NCI-H1048 (cell line): ENCODE measurements at places on chromosomes 1 and 21.

GRCh38 chr1:226980122-226980560 lies 40.0 kb downstream of the COQ8A start:
- no peak for DNase-seq

GRCh38 chr1:116664366-116664977 lies 3.1 kb downstream of the IGSF3 start:
- no peak for DNase-seq

DNA sequence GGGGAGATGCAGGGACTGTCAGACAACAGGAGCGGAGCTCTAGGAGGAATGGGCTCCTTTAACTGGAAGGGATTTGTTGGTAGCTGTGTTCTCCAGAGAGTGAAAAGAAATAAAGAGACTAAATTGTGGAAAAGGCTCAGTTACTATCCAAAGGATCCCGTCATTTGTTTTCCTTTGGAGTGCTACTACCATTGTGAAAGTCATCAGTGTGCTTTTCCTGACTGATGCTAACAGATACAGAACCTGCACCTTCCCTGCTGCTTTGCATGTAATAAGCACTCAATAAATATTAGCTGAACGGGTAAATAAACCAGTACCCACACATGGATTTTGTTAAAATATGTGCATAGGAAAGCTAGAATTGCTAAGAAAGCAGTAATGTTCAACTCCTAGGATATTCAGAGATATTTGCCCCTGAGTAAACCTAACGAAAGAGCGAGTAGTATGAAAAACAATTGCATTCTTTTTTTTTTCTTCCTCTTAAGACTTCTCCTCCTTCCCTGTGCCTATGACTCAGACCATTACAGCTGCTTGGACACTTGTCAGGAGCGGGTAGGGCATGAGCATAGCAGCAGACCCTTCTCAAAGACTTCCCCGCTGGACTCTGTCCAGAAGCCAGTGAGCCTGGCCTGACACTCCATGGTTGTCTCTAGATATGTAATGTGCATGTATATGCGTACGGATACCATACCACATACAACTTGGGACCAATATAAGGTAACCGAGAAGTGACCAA lies 41.7 kb downstream of the PTGFRN start:
- DNase-seq: no peak

- no peak for DNase-seq
Measured at GRCh38 chr21:42317826-42318746, 2.9 kb upstream of the TFF3 start.

DNA sequence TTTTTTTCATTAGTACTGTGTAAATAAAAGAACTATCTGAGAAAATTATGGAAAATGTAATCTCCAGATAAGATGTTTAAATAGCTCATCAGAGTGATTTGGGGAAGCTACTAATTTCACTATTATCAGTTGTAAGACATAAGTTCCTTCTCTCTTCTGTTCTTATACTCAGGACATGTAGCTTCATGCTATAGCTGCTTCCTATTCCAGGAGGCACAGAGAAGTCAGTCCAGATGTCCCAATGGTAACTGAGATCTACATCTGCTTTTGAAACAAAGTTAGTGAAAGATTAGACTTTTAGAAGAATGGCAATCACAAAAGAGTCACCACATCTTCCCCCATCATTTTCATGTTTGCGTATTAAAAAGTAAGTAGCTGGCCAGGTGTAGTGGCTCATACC lies 5.6 kb downstream of the MAP3K21 start:
- no peak for DNase-seq

DNA sequence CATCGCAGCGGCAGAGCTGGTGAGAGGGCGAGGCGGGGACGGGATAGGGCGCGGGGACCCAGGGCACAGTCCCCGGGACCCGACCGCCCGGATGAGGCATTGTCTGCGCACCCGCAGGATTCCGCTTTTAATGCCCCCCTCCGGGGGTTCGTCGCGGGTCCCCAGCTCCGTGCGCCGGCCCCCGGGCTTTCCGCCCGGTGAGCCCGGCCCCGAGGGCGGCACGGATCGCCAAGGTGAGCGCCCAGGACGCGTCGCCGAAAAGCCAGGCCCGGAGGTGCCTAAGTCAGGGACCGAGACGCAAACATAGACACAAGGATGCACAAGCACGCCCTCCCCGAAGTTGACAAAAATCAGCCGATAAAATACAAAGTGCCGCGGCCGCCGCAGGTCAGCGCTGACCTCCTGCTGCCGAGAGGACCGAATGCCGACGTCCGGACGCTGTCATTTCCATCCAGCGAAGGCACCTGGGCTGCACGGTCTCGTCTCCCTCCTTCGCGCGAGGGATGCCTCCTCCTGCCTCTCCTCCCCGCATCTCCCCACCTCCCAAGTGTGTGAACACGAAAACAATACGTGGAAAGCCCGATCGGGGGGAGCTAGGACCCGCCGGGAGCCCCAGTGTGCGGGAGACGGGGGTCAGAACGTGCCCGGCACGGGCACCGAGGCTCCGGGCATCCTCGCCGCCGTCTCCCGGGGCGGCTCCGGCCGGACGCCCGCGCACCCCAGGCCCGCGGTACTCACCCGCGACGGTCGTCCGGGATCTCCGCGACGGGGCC lies 101.1 kb upstream of the SOD1 start:
- DNase-seq: no peak

- no peak for DNase-seq
Measured at GRCh38 chr1:1245178-1245816, 1.2 kb downstream of the C1QTNF12 start.

DNA sequence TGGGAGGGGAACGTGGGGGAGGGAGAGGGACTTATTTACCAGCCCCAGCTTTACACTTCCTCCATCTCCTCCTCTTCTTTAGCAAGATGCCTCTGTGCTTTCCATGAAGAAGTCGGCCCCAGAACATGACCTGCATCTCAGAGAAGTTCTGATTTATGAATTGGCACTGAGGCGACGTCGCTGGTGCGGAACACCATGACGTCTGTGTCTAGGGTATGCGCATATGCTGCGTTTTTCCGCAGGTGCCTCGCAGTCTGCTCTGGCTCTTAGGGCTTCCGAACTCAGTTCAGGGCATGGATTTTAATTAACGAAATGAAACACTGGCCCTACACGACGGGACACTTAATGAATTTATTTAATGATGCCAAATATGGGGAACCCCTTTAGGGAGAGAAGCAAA lies 510.3 kb downstream of the SMYD3 start:
- no peak for DNase-seq

- no peak for DNase-seq
Measured at GRCh38 chr1:211912844-211913432, 82.4 kb upstream of the LPGAT1 start.

- DNase-seq: no peak
Measured at GRCh38 chr1:3668148-3668547, 15.8 kb downstream of the TP73 start.

DNA sequence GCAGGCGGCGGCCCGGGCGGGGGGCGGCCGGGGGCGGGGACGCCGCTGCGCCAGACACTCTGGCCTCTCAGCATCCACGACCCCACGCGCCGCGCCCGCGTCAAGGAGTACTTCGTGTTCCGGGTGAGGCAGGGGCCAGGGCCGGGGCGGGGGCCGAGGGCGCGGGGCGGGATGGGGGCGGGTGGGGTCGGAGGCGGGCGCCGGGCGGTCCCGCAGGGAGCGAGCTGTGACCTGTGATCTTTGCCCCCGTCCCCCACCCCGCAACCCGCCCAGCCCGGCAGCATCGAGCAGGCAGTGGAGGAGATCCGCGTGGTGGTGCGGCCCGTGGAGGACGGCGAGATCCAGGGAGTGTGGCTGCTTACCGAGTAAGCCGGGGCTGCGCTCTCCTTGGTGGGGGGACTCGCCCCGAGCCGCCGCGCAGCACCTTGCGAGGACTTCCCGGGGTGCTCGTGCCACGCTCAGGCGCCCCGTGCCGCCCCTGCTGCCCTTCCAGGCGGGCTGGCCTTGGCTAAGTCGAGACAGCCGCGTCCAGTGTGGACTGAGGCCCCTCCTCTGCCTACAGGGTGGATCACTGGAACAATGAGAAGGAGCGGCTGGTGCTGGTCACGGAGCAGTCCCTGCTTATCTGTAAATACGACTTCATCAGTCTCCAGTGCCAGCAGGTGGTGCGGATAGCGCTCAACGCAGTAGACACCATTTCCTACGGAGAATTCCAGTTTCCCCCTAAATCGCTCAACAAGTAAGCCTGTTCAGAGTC lies 514 bp downstream of the TPRG1L start:
- no peak for DNase-seq

DNA sequence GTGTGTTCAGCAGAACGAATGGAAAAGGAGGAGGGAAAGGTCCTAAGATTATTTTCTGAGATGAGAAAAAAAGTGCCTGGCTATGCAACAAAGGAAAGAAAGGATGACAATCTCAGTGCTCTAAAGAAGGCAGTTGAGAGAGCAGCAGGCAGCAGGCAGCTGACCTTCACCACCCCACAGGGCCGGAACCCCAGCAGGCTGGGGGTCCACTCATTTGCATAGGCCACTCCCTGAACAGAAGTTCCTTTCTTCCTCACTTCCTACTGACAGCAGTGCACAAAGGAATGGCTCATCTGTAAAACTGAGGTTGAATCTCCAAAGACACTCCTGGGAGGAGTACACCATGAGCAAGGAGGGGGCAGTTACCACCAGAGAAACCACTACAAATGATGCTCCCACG lies 41.4 kb upstream of the TNR start:
- DNase-seq: no peak

DNA sequence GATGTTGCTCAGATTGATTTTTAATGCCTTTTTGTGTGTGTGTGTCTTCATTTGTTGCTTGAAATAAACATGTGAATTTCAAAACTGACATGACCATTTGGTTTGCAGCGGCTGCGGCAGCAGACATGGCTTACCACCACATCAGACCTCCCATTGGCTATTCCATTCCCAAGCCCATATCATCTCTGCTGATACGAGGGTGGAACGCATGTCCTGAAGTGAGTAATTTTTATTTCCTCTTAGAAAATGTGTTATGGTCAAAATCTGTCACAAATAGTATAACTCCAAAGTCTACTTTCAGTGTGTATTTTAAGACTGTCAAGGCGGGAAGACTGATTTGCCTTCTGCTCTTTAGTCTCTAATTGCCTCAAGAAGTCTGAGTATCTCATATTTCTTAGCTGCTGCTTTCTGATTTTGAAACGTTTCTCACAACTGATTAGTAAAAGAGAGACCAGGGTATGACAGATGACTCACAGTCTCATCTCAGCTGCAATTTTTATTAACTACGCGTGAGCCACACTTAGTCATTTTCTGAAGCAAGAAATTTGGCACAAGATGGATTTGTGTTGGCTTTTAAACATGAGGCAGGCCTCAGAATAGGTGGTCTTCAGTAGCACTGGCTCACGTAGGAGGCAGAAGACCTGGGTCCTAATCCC lies 49.0 kb downstream of the LRRC53 start:
- no peak for DNase-seq

- no peak for DNase-seq
Measured at GRCh38 chr1:175873290-175873935, 130.0 kb upstream of the TNR start.

DNA sequence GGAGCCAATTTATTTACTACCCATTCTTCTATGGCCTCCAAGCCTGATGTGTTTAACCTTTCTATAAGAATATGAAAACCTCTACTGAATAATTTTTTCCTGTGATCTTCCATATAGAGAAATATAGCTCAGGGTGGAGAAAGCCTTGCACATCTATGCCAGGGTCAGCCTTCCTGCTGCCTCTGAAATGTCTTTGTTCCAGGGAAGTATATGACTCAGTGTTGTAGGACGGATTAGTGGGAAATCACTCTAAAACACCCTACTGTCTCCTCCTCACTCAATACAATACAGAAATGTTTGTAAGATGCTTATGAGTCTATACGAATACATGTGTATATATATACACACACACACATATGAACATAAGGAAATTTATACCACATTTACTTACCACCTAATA lies 1044.9 kb downstream of the BRINP3 start:
- DNase-seq: no peak

GRCh38 chr1:52707927-52708655 lies 9.9 kb upstream of the COA7 start:
- no peak for DNase-seq

DNA sequence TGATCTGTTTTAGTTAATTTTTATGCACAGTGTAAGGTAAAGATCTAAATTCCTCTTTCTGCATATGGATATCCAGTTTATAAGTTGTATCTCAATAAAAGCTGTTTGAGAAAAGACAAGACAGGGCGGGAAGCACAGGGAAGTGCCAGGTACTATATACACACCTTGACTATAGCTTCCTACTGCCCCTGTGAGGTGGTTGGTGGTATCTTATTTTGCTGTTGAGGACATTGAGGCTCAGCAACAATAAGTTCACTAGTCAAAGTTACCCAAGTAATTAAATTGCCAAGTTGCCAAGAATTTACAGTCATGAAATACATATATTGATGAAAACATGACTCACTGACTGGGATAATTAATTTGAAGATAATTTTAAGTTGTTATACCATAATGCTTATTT lies 109.1 kb downstream of the CD247 start:
- DNase-seq: no peak

GRCh38 chr1:91015358-91015780 lies 6.5 kb downstream of the ZNF644 start:
- DNase-seq: no peak

DNA sequence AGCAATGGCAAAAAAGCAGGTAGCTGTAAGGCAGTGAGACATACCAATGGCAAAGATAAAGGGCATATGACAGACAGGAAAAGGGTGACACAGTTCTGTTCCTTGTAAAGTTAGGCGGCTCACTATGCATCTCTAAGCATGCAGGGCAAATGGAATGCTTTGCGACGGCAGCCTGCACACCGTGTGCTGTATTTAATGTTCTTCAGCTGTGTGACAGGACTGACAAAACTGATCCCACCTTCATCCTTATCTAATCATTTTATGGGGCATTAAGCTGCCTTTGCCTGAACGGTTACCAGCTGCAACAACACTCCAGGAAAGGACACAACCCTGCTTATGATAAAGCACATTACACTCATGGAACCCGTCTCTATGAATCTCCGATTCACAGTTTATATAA lies 80.5 kb upstream of the VAV3 start:
- no peak for DNase-seq

GRCh38 chr1:246779561-246780175 lies 55.5 kb downstream of the SCCPDH start:
- DNase-seq: no peak

- no peak for DNase-seq
Measured at GRCh38 chr1:109011335-109011734, 30.6 kb downstream of the WDR47 start.

DNA sequence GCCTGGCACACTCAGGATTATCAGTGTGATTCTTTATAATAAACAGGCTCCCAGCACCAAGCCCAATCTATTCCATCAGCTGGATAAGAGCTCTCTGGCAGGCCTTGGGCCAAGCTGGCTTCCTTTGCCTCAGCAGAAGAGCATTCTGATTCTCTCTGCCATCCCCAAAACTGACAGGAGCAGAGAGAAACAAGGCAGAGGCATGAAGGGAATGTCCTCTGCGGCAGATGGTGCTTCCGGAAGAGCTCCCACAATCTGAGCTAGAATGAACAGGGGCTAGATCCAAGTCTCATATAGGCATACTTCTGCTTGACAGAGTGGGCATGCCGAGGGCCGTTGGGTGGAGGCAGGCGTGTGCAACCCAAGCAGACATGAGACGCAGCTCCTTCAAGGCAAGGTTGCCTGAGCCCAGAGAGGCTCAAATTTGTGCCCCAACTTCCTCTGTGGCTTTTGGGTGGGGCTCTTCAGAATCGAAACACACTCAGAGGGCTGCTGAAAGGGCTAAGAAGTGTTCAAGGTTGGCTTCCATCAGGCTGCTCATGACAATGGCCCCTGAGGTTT lies 4.0 kb downstream of the CAPN2 start:
- no peak for DNase-seq
